ENCODE measurements at places on chromosomes 7 and 10. TPM values are rescaled to one million over a fixed set of nuclear protein-coding genes. Genes with fewer than 3 reads are reported as not detected.
A peak's percentile ranks its signal among the peaks of the same experiment; 100 is the strongest.

DNA sequence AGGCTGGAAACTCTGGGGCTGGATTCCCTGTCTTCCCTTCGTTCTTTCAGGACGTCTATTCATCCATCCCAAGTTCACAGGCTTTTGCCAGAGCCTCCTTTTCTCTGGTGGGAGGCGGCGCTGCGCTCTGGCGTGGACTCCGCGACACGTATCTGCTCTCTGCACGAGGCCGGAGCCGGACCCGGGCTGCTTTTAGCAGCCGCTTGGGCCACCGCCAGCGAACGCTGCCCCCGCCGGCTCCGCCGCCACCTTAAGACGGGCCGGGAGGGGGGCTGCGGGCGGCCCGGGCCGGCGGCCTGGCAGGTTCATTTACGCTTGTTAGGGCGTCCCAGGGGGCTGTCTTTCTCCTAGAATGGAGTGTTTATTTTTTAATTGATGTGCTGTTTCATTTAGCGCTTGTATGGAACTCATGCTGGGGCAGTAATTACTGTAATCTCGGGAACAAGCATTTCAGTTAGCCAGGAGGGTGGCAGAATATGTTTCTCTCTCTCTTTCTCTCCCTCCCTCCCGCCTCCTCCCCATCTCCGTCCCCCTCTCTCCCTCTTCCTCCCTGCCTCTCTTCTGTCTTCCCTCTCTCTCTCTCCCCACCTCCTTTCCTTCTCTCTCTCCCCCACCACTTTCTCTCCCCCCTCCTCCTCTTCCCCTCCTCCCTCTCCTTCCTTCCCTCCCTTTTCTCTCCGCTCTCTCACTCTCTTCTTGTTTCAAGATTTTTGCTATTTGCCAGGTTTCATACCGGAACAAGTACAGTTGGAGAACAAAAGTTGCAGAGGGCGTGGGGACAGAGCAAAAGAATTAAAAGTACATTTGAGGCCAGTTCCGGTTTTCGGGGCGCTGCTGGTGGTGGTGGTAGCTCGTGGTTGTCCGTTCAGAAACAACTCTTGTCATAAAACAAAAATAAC is 1.3 kb upstream of the FZD8 start:
- DNase-seq = peak; percentile 18
- peaks cover 21% of the 10 kb centered on the region for H3K27me3 ChIP-seq
- H3K36me3 ChIP-seq = no peaks in the 10 kb centered on the region
- no peak overlapping the region for H3K27ac ChIP-seq

DNA sequence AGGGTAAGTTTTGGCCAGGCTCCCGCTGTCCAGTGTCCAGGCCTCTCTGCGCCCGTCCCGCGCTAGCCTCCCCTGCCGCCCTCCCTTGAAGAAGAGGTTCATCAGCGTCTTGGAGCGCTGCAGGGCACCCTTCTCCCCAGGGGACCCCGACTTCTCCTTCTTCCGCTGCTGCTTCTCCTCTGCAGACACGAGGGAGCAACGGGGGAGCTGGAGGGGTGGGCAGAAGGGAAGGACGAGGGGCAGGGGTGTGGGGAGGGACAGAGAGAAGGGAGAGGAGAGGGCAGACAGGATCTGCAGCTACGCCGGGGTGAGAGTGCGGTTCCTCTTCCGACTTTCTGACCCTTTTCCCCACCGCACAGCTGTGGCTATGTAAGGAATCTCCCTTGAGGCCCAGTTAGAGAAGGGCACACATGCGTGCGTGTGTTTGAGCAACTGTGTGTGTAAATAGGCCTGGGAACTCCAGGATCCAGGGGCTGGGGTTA is 12.8 kb downstream of the PDZD7 start:
- peak overlapping the region; percentile 32 for H3K4me3 ChIP-seq
- H3K27me3 ChIP-seq = peaks cover 48% of the 10 kb centered on the region
- no peak for DNase-seq
- H3K36me3 ChIP-seq = no peaks in the 10 kb centered on the region
- no peak overlapping the region for H3K27ac ChIP-seq
- peaks cover 26% of the 10 kb centered on the region for H3K4me1 ChIP-seq

GRCh38 chr10:93875032-93875358 is 18.8 kb upstream of the SLC35G1 start:
- no peaks in the 10 kb centered on the region for H3K36me3 ChIP-seq
- DNase-seq = no peak
- no peak overlapping the region for H3K27ac ChIP-seq
- H3K4me1 ChIP-seq = no peaks in the 10 kb centered on the region
- peaks cover 43% of the 10 kb centered on the region for H3K27me3 ChIP-seq

DNA sequence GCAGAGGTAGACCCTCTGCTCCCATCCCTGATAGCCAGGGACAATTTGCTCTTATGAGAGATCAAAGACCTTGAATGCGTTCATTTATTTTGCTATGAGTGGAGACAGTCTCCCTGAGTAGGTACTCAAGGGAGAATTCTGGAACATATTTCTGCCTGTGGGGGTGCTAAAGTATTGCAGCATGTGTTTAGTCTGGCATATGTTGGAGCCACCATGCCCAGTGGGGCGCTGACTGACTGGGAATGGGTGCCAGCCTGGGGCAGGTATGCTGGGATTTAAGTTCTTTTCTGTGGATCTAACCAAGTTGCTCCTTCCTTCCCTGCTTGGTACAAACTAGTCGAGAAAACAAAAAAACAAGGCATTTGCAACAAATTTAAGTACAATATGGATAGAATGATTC is 99.1 kb downstream of the JCAD start:
- H3K4me3 ChIP-seq = no peak overlapping the region
- H3K4me1 ChIP-seq = no peaks in the 10 kb centered on the region
- H3K27ac ChIP-seq = no peak overlapping the region
- no peak for DNase-seq
- peaks cover 12% of the 10 kb centered on the region for H3K27me3 ChIP-seq

GRCh38 chr7:135217645-135218509 is 6.6 kb upstream of the WDR91 start:
- no peaks in the 10 kb centered on the region for H3K4me1 ChIP-seq
- H3K27me3 ChIP-seq = peaks cover 7% of the 10 kb centered on the region
- no peaks in the 10 kb centered on the region for H3K36me3 ChIP-seq
- no peak overlapping the region for H3K4me3 ChIP-seq
- DNase-seq = no peak

DNA sequence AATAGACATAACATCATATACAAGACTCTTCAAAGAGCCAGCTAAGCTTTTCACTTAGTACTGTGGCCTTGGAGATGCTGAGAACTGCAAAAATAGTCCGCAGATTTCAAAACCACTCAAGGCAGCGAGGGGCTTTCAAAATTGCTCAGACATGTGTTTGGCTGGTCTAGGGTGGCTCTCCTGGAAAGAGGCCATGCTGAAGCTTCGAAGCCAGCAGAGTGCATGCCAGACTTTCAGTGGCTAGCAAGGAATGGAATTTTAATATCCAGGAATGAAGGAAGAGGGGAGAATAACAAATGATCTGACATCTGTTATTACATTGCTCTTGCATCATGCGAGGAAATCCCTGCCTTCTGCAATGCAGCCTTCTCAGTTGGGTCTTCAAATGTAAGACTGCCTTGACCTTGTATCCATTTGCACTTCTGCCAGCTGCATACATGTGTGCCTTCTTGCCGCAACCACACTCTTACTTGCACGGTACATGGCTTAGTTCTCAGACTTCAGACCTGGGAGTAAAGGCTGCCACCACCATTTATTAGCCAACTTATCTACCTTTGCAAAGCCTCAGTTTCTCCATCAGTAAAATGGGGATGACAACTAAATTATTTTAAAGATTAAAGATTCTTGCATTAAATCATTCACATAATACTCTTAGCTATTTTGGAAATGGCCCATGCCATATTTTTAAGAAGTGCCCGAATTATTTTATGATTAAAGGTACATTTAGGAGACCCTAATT is 55.9 kb downstream of the ITIH5 start:
- no peak overlapping the region for H3K27ac ChIP-seq
- no peaks in the 10 kb centered on the region for H3K27me3 ChIP-seq
- no peaks in the 10 kb centered on the region for H3K36me3 ChIP-seq
- DNase-seq = no peak

DNA sequence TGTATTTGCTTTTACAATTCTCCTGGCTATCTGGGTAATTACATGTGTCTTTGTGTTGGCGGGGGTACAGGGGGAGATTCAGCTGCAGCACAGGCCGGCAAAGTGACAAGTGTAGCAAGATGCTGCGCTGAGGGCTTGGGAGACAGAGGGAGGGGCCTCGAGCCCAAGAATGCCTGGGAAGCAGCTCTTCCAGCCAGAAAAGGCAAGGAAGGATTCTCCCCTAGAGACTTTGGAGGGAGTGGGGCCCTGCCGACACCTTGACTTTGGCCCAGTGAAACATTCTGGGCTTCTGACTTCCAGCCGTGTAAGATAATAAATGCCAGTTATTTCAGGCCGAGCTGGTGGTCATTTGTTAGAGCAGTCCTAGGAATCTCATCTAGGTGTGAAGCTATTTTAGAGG is 7.2 kb upstream of the REPIN1 start:
- no peaks in the 10 kb centered on the region for H3K27me3 ChIP-seq
- DNase-seq = no peak
- H3K27ac ChIP-seq = no peak overlapping the region
- H3K36me3 ChIP-seq = peaks cover 5% of the 10 kb centered on the region
- peaks cover 57% of the 10 kb centered on the region for H3K4me1 ChIP-seq

The PRF1 gene
- total RNA-seq = 102 TPM

The LIPN gene
- not detected for total RNA-seq

The PPIF gene
- 102 TPM for total RNA-seq

The SMO gene
- total RNA-seq = 0.84 TPM

The CFAP43 gene
- total RNA-seq = 0.31 TPM

DNA sequence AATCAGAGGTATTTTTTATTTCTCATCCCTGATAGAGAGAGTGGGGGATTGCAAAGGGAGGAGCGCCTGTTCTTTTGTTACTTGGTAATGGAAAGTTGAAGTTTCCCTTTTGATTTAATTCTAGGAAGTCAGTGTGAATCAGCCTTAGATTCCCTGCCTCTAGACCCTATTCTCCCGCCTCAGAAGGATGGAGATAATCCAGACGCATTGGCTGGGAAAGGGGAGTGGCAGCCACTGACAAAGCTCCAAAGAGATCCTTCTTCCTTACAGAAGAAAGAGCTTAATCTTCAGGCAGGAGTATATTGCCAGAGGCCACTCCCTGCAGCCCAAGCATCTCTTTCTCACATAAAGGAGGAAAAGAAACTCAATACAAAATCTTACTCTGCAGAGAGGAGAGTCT is 122.3 kb upstream of the GALNT17 start:
- no peaks in the 10 kb centered on the region for H3K36me3 ChIP-seq
- no peak overlapping the region for H3K4me3 ChIP-seq
- H3K27ac ChIP-seq = no peak overlapping the region
- peaks cover 9% of the 10 kb centered on the region for H3K27me3 ChIP-seq
- no peaks in the 10 kb centered on the region for H3K4me1 ChIP-seq

DNA sequence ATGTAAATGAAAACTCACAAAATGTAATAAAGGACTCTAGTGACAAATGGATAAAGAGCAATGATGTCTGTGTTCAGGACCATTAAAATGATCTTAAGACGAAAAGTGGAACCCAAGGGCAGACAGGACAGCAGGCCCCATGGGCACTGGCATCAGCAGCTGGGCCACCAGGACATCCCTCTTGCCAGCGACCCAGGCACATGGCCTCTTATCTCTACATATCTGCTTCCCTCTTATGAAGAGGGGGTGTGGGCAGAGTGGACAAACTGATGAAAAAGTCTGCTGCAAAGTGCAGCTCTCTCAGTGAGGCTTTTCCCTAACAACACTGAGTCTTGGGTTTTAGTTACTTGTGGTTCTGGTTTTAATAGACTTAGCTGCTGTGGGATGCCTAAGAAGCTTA is 44.8 kb upstream of the ANKRD1 start:
- H3K4me3 ChIP-seq = no peak overlapping the region
- DNase-seq = no peak
- H3K4me1 ChIP-seq = no peaks in the 10 kb centered on the region
- no peaks in the 10 kb centered on the region for H3K27me3 ChIP-seq

GRCh38 chr7:101244375-101245146 is at the start of gene FIS1:
Gene FIS1, minus strand, starts transcription at chr7:101245081. Its CDS starts 77 bp downstream, at chr7:101245004.
- H3K4me3 ChIP-seq = peak within 1 kb of the TSS; percentile 99
- peak within 1 kb of the TSS; percentile 97 for H3K27ac ChIP-seq
- DNase-seq = peak; percentile 96
